ENCODE measurements at places on chromosomes 3 and 15.

- no peak for DNase-seq
These were observed 13.1 kb upstream of the PLA2G4D start for GRCh38 chr15:42107473-42107872.

DNA sequence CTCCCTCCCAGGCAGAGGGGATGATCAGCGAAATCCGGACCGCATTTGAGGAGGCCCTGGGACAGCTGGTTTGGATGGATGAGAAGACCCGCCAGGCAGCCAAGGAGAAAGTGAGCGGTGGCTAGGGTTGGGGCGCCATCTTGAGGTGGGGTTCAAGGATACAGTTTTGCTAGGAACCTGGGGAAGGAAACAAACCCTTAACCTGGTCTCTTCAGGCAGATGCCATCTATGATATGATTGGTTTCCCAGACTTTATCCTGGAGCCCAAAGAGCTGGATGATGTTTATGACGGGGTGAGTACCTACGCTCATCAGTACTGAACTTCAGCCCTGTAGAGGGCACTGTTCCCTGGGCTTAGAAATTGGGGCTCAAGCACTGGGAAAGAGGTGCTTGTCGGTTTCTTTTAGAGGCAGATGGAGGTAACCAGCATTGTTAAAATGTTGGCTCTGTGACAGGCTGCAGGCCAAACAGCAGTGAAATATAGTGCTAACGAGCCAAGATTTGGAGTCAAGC, 9.6 kb upstream of the PSMD2 start:
- peak; percentile 39 for DNase-seq

DNA sequence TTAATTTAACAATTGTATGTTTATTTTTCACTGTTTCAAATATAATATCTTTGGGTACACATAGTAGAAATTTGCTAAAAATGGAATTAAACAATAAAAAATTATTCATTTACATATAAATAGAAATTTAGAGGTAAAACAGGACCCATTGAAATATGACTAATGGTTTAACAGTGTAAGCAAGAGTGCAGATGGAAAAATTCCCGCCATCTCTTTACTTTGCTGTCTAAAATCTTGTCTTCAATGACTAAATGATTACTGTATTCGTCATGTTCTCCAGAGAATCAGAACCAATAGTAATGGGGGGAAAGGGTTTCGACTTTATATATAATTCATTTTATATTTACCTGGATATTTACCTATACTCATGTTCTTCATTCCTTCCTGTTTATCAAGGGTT, 163.1 kb downstream of the IL1RAP start:
- no peak for DNase-seq

DNA sequence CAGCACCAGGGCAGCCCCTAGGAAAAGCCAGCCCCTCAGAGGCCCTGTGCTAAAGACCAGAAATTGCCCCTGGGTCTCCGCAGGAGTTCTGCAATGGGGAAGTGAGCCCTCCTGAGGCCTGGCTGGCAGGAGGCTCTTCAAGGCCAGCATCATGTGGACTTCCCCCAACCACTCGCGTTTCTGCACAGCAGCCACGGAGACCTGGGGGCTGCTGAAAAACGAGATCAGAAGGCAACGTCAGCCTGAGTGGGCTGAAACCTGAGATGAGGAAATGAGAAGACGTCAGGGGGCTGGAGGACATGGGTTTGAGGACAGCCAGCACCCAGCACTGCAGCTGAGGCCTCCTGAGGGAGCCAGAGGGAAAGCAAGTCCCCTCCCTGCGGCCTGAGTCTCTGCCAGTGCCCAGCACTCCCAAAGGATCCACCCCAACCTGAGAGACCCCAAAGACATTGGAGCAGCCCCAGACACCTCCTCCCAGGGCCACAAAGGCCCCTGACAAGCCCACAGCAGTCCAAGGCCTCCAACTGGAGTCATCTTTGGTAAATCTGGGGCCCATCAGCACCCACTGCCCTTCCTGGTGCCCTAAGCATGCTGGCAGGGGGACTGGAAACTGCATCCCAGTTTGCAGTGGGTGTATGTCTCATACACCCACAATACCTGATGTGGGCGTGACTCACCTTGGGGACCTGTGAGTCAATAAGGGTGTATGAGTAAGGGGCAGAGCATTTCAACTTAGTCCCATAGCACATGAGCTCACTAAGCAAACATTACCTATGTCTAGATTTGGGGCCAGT, 29.2 kb upstream of the CYP11A1 start:
- peak; percentile 53 for DNase-seq

DNA sequence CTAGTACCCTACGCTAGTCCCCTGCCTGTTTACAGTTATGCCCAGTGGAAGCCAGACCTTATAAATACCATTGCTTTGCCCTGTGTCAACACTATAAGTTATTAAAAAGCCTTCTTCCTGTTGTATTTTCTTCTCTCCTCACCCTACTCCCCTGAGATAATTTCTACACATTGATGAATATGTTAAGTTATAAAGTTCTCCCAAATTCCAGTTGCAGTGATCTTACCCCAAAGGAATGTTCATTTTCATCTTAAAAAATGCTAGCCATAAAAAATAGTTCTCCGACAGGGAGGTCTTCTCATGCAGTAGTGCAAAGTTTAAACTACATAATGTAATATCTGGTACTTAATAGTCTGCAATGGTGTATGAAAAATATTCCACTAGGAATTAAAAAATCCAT, 58.6 kb downstream of the MAP2K5 start:
- DNase-seq = peak; percentile 31

- no peak for DNase-seq
These were observed 175.4 kb upstream of the GBE1 start for GRCh38 chr3:81936817-81937216.

DNA sequence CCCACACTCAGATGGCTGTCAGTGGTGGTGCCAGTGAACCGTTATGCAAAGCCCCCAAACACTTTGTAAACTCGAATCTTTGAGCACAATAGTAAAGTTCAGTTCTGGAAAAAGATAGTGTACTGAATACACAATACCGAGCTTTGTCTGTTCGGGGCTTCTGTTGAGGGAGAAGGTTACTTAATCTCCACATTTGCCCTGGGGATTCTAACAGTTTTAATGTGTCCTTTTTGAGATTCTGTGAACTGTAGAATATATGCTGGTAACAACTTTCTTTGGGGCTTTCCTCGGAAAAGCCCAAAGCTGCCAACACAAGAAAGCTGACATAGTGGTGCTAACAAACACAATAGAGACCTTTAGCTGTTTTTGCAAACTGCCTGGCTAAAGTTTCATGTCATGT, 686.5 kb downstream of the ROBO1 start:
- no peak for DNase-seq

- peak; percentile 41 for DNase-seq
These were observed 6.3 kb downstream of the INSYN1 start for GRCh38 chr15:73746883-73747282.

DNA sequence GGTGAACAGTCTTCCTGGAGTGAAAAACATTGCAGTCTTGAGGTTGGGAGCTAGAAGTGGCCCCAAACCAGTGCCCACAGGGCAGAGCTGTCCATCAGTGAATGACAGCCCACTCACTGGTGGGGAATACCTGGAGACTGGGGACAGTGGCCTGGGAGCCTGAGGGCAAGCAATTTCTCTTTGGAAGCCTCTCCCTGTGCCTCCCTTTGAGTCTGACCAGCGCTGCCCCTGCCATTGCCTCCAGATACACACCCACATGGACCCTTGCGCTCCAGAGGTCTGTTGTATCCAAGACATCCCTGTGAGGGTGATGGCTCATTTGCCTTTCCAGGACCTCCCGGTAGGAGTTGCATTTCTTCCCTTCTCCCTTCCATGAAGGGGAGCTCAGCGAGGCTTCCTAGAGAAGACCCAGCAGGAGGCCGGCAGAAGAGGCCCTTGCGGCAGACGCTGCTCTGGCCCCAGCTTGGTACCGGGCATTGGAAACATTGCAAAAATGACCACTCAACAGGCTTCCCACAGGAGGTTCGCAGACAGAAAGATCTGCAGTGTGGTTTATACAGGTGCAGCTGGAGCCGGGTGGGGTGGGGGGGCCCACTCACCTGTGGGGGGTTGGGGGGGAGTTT, 38.5 kb downstream of the KLF13 start:
- no peak for DNase-seq

- no peak for DNase-seq
These were observed 3.9 kb downstream of the CFAP44 start for GRCh38 chr3:113437411-113437810.

GRCh38 chr15:39682366-39682765, 100.3 kb downstream of the FSIP1 start:
- peak; percentile 77 for DNase-seq

DNA sequence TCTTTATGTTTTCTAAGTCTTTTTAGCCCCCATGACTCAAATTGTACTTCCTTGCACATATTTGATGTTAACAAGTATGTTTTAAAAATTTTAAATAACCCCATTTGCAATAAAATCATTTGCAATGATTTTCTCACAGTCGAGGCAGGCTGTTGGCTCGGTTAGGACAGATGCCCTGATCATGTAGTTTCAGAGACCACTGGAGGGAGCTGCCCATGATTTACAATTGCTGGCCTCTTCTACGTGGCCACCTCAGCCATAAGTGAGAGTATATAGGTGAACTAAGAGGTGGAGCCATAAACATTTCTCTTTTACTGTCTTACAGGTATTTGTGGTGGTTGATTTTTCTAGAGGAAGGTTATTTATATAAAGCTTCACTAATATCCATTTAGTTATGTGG, 1.7 kb downstream of the DTWD1 start:
- peak; percentile 48 for DNase-seq

- DNase-seq = peak; percentile 39
These were observed 396.5 kb upstream of the GBE1 start for GRCh38 chr3:82157952-82158351.

- no peak for DNase-seq
These were observed 86.9 kb downstream of the KLF15 start for GRCh38 chr3:126270145-126270811.

DNA sequence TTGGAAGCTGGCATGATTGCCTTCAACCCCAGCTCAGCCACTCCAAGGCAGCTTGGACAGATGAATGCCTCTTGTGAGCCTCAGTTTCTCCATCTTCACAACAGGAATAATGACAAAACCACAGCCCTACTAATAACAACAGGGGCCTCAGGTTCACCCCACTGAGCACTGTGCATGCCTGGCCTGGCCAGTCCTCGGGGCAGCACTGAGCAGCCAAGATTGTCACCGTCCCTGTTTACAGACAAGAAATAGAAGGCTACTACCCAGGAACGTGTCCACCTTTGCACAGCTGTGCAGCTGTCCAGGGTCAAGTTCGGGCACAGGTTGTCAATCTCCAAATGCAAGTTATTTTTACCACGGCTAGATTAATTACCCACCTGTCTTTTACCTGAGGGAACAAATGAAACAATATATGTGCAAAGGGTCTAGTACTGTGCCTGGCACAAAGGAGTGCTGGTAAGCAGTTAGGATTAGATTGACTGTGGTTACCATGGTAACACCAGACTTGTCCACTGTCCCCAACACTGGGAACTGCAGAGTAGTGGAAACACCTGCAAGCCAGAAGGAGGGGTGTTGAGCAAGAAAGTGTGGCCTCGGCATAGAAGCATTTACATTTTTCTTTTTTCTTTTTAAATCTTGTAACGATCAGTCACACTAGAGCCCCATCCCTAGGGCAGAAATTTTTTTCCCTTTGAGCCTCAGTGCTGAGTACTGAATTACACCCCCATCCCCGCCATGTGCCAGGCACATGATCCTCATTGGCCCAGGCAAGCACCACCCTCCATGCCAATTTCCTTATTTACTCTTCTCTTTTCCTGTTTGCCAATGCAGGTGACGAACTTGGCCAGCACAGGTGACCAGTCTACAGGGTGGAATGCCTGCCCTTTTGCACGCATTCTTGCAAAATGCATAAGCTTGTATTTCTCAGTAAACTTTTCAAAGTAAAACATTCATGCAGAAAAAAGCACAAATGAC, 66.3 kb upstream of the SLC6A6 start:
- DNase-seq = no peak

GRCh38 chr3:156728267-156728985, 54.0 kb downstream of the TIPARP start:
- no peak for DNase-seq

DNA sequence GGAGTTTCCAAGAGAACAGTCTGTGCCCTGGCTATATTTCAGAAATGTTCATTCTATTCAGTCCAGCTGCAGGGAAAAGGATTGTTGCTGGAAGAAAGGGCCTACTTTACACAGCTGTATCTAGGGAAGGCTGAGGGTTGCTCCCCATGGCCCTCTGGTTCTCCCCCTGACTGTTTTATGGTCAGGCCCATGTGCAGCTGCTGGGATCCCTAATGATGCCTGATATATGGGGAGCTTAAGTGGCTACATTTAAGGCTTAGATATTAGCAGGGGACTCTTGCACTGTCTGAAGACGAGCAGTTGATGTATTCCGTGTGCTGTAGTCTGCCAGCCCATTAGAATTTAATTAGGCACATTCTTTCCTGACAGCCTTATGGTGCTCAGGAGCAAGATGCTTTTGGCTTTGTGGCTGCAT, 72.0 kb downstream of the FAM43A start:
- peak; percentile 15 for DNase-seq

- no peak for DNase-seq
These were observed 27.0 kb upstream of the TRPM1 start for GRCh38 chr15:31128477-31128876.

GRCh38 chr3:32821686-32822296, 4.0 kb downstream of the TRIM71 start:
- DNase-seq = no peak

GRCh38 chr3:133890037-133890436, 5.6 kb downstream of the RAB6B start:
- no peak for DNase-seq

- DNase-seq = peak; percentile 76
These were observed 7.2 kb downstream of the TMOD2 start for GRCh38 chr15:51758645-51759044.

Measured in AG10803 (cell line).